Testis (tissue), 5 donors: ENCODE measurements at places on chromosomes 3 and 15. TPM values are rescaled to one million over a fixed set of nuclear protein-coding genes. Genes with fewer than 3 reads are reported as not detected.

DNA sequence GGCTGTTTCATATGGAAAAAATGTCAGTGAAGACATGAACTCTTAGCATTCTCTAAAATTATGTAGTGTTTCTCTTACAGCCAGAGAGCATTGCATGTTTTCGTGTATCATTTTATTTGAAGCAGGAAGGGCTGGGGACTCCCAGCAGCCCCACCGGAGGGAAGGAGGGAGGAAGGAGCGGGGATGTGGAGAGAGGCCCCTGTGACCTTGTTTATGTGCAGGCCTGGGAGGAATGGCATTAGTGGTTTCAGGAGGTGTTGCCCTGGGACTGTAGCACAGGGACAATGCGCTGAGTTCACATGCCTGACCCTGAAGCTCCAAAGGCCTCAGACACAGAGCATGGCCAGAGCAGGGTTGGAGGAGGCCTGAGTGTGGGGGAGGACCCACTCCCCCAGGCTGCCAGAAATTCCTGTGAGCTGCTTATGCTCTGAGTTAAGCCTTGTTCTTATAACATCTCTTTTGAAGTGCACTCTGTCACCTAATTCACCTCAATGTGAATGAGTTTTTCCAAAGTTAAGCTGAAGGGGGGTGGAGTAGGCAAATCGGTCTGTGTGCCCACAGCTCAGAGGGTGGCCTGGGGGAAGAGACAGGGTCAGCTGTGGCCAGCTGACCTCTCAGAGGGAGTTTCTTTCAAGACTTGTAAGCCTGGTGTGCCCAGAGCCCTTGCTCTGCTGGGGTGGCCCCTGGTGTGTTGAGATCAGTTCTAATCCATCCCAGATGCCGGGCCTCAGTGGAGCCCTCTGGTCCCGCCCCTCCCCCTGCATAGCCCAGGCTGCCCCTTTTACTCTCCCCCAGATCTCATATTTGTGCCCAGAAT is 3.9 kb upstream of the RNU6-1 start:
- H3K36me3 ChIP-seq: no peaks in the 10 kb centered on the region
- peak overlapping the region; percentile 100 for H3K27ac ChIP-seq
- no peaks in the 10 kb centered on the region for H3K27me3 ChIP-seq
- H3K4me3 ChIP-seq: no peak overlapping the region

DNA sequence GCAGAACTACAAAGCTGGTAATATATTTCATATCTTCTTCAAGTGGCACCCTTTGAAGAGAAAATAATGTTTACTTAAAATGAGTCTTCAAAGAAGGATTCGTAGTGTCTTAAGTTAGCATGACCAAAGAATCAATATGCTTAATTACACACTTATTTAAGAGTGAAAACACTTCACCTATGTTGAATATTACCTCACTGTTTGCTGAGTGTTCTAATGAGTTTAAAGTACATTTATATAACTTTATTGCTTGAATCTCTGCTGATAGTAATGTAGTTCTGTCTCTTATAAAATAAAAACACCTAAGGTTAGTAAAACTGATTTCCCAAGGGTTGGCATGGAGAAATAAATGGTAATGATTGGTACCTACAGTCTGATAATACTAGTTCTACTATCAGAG is 143.3 kb upstream of the SLC2A2 start:
- H3K36me3 ChIP-seq: no peaks in the 10 kb centered on the region
- no peak overlapping the region for H3K4me3 ChIP-seq
- no peak for DNase-seq

DNA sequence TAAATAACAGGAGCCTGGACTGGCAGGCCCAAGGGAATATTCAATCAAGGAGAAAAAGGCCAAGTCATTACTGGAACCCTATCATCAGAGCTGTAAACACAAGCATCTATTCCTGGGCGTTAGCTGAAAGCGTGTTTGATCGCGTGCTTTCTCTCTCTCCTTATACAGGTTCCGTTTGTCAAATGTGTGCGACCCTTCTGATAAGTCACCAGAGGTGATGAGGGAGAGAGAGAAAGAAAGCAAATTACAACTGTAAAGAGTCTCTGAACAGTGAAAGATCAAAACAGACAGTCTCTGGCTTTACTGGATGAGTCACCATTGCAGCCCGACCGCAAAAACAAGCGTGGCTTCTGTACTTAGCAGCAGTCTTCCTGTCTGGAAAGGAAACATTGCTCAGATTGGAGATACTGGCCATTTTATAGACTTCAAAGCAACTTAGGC is 39.5 kb upstream of the TPRG1 start:
- DNase-seq: no peak
- H3K4me3 ChIP-seq: no peak overlapping the region
- H3K27me3 ChIP-seq: no peaks in the 10 kb centered on the region
- H3K36me3 ChIP-seq: no peaks in the 10 kb centered on the region
- no peak overlapping the region for H3K27ac ChIP-seq

DNA sequence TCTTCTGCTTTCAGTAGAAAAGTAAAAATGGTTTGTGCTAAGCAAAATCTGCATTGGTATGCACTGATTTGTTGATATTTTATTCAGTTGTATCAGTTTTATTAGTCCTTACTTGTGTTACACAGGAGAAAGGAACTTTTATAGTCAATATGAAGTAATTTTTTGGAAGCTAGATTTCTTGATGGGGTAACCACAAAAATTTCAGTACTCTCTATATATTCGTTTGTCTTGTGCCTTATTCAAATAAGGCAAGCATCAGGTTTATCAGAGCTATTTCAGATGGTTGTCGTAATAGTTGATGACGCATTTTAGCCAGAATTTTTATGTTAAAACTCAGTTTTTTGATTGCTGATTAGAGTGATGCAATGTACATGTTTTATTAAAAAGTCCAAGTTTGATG is 50.7 kb upstream of the NIPA1 start:
- H3K27ac ChIP-seq: no peak overlapping the region
- DNase-seq: no peak
- no peaks in the 10 kb centered on the region for H3K27me3 ChIP-seq
- no peak overlapping the region for H3K4me3 ChIP-seq

DNA sequence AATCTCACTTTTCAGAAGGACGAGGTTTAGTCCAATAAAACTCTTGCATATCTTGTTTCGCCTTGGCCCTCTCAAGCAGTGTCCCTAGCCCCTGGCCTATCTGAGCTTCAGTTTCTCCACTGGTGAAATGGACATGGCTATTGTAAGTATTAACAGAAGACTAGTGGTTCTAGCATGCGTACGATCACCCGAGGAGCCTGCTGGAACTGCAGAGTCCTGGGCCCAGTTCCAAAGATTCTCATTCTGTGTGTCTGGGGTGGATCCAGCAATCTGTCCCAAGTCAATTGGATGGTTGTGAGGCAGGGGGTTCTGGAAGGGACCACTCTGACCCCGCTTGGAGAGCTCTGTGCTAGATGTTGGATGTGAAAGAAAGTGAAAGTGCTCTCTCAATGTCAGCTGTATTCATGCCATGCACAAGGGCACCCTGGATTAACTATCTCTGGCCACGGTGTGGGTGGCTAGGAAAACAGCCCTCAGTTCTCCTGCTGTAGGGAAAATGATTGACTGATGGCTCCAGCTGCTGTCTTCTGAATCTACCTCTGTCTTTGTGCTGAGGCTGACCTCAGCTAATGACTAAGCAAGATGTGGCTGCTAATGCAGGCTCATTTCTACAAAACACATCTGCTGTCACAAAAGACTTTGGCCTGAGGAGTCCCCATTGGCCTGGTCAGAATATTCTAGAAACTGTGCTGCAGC is 1.9 kb upstream of the PLA1A start:
- H3K27ac ChIP-seq: peak overlapping the region; percentile 37
- H3K27me3 ChIP-seq: no peaks in the 10 kb centered on the region
- H3K4me1 ChIP-seq: no peaks in the 10 kb centered on the region
- DNase-seq: no peak
- H3K4me3 ChIP-seq: no peak overlapping the region

DNA sequence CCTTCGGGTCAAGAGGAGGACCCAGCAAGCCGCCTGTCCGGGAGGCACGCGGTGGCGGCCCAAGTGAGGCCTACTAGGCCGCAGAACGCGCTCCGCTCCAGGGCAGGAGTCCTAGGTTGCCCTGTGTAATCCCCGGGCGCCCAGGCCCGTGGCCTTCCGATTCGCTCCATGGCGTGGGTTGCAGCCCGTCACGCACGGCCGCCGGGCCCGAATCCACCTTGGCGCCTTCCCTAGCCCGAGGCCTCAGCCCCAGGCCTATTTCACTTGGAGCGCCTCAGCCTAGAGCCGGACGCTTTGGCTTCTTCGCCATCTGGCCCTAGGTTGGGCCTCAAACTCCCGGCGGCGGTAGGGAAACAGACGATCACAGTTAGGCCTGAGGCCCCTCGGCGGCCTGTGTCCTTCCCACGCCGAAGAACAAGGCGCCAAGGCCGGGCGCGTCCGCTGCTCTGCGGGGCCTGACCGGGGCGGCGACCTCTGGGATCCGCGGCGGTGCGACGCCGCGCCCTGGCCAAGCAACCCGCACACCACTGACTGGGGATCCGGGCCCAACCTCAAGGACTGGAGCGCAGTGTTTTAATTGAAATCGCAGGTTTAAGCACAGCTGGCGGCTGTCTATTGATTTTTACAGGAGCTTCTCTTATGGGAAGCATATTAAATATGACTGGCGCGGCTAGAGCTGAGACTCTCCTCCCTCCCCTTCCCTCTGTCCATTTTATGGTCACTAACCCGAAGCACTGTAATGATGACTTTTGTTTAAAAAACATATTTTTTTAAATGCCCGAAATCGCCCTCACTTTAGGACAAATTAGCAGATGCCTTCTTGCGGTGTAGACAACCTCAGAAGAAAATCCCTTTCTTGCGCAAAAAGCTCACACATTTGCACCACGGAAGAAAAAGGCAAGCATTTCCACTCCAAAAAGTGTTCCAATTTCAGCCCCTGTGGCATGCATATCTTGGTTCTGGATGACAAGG is 3.8 kb upstream of the FEZF2 start:
- H3K27me3 ChIP-seq: no peaks in the 10 kb centered on the region
- no peak for DNase-seq
- H3K27ac ChIP-seq: no peak overlapping the region
- no peaks in the 10 kb centered on the region for H3K36me3 ChIP-seq
- H3K4me3 ChIP-seq: no peak overlapping the region
- H3K4me1 ChIP-seq: peaks cover 20% of the 10 kb centered on the region

DNA sequence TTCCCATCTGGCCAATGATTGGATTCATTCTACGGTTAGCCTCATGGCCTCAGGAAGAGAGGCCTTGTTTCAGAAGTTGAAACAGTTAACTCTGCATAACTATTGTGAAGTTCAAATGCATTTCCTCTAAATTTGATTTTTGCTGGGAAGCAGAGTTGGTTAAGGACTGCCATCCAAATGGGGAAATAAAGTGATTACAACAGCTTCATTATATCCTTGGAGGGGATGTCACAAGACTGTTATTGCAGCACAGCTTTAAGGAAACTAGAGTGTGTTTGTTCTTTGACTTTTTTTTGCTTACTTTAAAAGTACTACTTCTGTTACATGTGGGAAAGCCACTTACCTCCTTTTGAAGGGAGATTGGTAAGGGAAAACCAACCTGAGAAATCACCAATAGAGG is 164.8 kb downstream of the AKAP13 start:
- no peaks in the 10 kb centered on the region for H3K27me3 ChIP-seq
- H3K27ac ChIP-seq: no peak overlapping the region
- H3K36me3 ChIP-seq: no peaks in the 10 kb centered on the region
- H3K4me1 ChIP-seq: peaks cover 13% of the 10 kb centered on the region
- no peak for DNase-seq

- no peaks in the 10 kb centered on the region for H3K27me3 ChIP-seq
- no peak overlapping the region for H3K4me3 ChIP-seq
- no peak overlapping the region for H3K27ac ChIP-seq
- no peaks in the 10 kb centered on the region for H3K36me3 ChIP-seq
- no peaks in the 10 kb centered on the region for H3K4me1 ChIP-seq
Measured at GRCh38 chr3:25820366-25820765, 30.5 kb downstream of the OXSM start.

DNA sequence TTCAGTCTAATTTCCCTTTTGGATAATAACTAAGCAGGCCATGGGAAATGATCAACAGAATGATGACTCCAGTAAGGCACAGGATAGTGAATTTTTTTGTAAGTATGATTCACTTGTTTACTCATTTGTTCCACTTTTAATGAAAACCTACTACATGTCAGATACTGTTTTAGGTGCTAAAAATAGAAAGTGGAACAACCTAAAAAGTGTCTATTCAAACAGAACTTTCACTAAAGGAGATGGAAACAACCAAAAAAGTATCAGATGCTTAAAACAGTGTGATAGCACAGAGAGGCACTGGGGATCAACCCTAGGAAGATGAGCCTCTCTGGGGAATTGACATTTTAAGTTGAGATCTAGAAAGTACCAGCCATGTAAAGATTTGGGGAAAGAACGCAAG is 11.1 kb downstream of the RYK start:
- no peak for DNase-seq
- no peak overlapping the region for H3K27ac ChIP-seq
- no peaks in the 10 kb centered on the region for H3K27me3 ChIP-seq
- H3K4me1 ChIP-seq: peaks cover 38% of the 10 kb centered on the region
- H3K4me3 ChIP-seq: no peak overlapping the region

GRCh38 chr15:84006421-84006820 is 229.2 kb upstream of the GOLGA6L4 start:
- H3K4me3 ChIP-seq: no peak overlapping the region
- H3K27me3 ChIP-seq: no peaks in the 10 kb centered on the region
- no peak overlapping the region for H3K27ac ChIP-seq
- H3K4me1 ChIP-seq: no peaks in the 10 kb centered on the region
- H3K36me3 ChIP-seq: no peaks in the 10 kb centered on the region

DNA sequence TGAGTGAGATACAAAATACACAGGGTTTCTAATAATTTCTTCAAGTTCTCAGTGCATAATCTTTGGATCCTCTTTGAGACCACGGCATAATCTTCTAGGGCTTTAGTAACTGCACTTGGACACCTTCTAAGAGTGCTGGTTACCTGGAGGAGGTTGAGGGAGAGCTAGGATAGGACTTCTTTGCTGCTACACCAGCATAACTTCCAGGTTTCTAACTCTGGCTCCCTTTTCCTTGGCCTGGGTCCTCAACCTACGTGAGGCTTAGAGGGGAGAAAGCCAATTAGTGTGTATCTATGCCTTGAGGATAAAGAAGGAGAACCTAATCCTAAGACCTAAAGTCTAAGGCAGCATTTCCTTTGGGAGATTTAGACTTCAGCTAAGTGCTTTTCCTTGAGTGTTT is 184.8 kb downstream of the LSAMP start:
- H3K27ac ChIP-seq: no peak overlapping the region
- no peaks in the 10 kb centered on the region for H3K36me3 ChIP-seq
- H3K4me1 ChIP-seq: no peaks in the 10 kb centered on the region

GRCh38 chr15:51205050-51205975 is 110.6 kb upstream of the TNFAIP8L3 start:
- no peak overlapping the region for H3K4me3 ChIP-seq
- no peaks in the 10 kb centered on the region for H3K4me1 ChIP-seq
- no peaks in the 10 kb centered on the region for H3K36me3 ChIP-seq
- no peak overlapping the region for H3K27ac ChIP-seq

The RAD54L2 gene
- total RNA-seq: 40.6 TPM

The PCLAF gene
- 10.9 TPM for total RNA-seq

The LNP1 gene
- total RNA-seq: 20.9 TPM

The HRG gene
- not detected for total RNA-seq

The PATL2 gene
- 0.87 TPM for total RNA-seq

The CCRL2 gene
- total RNA-seq: 0.87 TPM

The STRC gene
- 20.1 TPM for total RNA-seq

The ROBO1 gene
- 45.1 TPM for total RNA-seq
